ACHN (cell line): ENCODE measurements at places on chromosomes 6 and 20.

DNA sequence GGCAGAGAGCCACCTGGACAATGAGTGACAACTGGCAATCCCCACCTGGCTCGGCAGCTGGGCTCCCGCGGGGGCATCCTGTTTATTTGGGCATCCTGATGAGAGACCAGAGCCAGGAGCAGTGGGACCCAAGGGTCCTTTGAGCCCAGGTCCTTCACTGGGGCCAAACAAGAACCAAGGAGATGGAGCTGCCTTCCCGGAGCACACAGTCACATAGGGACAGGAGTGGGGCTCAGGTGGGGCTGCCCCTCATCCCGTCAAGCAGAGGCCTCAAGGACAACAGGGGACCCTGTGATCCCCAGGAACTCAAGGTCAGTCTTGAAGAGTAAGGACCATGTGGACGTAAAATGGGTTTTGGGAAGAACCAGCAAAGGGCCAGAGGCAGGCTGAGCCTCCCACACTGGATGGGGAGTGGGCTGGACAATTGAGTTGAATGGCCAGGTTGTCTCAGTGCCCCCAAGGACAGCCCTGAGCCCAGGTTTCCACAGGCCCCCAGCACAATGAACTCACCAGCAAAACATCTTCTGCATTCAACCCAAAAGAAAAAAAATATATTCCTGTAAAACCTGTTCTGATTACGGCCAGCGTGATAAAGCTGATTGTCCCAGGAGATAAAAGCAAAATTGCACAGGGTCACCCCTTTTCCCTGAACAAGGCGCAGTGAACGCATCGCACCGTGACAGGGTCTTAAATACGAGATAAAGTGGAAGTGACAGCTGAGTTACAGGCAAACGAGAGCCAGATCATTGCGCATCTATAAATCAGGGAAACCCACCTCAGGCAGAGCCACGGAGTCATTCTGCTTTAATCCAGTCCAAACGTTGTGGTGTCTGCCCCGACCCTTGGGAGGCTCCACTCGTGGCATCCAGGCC lies 86.2 kb downstream of the ANKRD60 start:
- no peak for DNase-seq

GRCh38 chr6:161238081-161238480 lies 35.8 kb downstream of the AGPAT4 start:
- DNase-seq = peak; percentile 27

DNA sequence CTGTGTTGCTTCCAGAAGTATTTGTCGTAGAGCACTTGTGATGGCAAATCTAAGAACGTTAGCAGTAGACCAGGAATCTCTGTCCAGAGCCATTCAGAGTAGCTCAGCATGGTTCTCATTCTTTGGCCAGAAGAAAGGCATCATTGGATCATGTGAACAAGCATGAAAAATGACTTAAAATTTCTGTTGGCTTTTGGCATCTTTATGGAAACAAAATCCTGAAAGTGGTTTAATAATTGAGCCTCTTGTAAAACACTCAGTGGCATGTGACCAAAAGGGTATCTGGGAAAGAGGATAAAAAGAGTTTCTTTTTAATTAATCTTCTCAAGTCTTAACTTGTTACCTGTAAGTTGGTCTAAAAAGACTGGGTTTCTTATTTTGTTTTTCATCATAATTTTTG lies 55.2 kb downstream of the PTPN1 start:
- no peak for DNase-seq

GRCh38 chr20:47066484-47067270 lies 172.0 kb downstream of the EYA2 start:
- DNase-seq = no peak

- no peak for DNase-seq
These were observed 25.5 kb upstream of the ITCH start for GRCh38 chr20:34337544-34337943.

- no peak for DNase-seq
These were observed 380.0 kb upstream of the MARCKS start for GRCh38 chr6:113476937-113477839.

- DNase-seq = no peak
These were observed 142.5 kb upstream of the SPACA1 start for GRCh38 chr6:87905101-87905641.
